ENCODE measurements at places on chromosomes 5 and 9.

DNA sequence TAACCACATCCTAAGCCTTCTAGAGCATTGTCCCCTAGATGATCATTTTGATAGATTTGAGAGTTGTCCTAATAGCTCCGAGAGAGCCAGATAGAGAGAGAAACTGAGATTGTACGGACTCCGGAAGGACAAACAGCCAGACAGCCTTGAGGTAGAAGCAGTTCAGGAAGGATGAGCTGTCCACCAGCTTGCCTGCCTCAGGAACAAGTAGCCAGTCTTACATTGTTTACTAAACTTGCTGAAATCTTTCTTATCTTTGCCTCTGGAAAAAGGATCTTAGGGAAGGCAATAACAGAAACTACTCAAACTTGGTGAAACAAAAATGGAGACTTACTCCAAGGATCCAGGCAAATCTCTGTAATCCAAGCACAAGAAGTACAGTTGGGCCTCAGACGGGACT is 39.0 kb upstream of the SAP30L start:
- no peak for DNase-seq

DNA sequence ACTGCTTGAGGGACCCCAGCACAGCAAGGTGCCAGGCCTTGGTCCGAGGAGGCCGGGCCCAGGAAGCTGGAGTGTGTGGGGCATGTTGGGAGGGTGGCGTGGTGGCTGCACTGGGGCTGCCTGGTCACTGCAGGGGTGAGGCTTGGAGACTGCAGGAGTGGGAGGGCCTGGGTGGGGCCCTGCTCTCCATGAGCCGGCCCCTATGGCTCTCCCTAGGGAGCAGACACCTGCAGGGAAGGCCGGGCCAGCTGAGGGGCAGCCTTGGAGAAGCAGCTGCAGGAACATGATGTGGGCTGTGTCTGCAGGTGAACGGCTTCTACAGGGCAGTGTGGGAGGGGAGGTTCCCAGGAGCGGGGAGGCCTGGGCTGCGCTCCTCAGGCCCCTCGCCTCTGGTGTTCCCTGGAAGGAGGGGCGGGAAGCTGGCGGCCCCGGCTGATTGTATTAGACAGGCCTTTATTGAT is 41.7 kb upstream of the TMEM250 start:
- no peak for DNase-seq

DNA sequence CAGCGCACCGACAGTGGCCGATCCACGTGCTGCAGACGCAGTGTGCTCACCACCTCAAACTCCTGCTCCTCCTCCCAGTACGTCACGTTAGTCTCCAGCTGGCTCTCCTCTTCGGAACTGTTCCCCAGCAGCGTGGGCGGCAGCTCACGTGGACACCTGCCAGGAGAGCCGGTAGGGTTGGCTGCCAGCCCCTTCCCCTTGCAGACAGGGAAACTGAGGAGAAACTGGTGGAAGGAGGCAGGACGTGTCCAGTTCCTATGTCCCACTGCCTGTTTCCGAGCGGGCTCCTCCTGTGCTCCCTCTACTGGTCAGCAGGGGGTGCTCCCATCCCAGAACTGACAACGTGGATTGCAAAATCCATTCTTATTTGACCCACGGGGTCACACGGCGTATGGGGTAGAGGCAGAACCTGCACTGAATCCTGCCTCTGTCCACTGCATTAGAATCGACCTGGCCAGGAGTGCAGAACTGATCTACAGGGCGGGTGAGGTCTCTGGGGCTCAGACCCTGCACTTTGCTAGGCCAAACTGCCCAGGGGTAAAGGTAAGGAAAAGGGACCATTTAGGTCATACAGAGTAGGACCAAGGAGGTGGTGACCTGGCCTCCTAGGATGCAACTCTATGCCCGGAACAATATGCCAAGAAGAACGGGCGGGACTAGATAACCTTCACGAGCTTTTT is 25.7 kb downstream of the PDGFRB start:
- peak; percentile 67 for DNase-seq

- DNase-seq = no peak
These were observed 882.7 kb upstream of the ARRDC3 start for GRCh38 chr5:92265804-92266203.

GRCh38 chr5:72282878-72283277 is 37.2 kb downstream of the MRPS27 start:
- DNase-seq = no peak

Measured in activated naive CD4-positive, alpha-beta T cell treated with anti-CD3 and anti-CD28 coated beads for 36 hours (primary cell).